ENCODE measurements at places on chromosomes 5 and 9.

DNA sequence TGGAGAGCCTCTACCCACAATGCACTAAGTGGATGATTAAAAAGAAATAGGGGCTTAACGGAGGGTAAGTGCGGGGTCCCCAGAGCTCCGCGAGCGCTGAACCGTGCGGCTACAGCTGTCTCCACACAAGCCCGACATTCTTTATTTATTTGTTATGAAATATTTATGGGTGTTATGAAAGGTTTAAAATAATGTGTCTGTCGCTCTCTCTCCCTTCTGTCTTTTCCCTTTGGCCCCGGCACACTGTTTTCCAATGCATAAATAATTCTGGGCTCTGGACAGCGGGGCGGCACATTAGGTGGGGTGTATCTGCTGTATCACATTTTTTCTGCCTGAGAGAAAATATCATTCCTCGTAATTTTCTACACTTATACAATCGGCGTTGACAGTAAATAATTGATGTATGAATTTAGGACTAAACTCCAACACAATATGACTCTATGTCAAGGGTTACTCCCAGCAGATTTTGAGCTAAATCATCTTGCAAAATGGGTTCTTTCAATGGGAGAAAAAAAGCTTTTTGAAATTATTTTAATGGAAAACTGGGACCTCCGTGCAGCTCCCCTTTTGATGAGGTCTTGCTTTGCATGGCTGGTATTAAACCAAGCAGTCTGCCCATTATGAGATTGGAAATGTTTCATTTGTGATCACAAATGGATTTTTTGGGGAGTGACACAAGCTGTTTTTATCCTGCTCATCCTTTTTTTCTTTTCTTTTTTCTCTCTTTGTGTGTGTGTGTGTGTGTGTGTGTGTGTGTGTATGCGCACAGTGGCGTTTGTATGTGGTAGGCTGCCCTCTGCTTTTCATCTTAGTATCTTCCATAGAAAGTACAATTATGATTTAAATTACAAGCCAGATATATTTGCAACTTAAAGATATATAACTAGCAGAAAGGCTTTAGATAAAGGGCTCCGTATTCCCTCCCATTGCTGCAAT is 370.6 kb upstream of the IRX4 start:
- no peak for DNase-seq

GRCh38 chr5:73531356-73531755 is 33.1 kb downstream of the BTF3 start:
- DNase-seq: no peak

DNA sequence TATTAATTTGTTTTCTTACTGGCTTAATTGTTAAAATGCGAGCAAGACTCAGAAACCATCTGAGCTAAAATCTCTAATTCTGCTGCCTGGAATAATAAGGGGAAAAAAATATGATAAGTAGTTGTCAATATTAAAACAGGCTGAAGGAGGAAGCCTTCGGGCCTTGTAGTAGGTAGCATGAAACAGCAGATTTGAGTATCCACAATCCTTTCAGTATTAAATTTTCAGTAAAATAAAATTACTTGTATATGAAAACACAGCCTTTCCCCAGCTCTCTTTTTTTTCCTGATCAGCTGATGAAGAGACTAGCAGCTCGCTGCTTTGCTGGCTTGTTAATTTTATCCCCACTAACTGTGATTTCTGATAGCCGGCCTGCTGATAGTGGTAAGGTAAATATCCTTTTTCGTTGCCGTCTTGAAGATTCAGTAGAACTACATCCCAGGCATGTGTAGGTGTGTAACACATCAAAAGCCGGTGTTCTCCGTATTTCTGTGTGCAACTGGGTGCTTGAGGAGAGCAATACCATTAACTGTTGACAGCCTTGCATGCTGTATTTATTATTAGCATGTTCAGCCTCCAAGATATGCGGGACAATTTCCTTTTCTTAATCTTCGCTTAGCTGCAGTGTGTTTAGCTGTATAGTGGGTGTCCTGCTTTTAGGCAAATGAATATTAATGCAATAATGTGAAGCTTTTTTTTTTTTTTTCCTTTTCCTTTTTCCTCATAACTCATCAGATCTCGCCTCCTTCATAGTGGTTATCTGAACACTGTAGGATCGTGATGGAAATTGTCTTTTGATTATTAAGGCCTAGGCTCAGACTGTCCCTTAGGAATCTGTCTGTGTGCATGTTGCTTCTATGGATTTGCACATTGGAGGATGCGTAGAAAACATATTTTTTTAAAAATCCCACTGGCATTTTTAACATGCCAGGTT is 144.6 kb downstream of the SMARCA2 start:
- DNase-seq: no peak

DNA sequence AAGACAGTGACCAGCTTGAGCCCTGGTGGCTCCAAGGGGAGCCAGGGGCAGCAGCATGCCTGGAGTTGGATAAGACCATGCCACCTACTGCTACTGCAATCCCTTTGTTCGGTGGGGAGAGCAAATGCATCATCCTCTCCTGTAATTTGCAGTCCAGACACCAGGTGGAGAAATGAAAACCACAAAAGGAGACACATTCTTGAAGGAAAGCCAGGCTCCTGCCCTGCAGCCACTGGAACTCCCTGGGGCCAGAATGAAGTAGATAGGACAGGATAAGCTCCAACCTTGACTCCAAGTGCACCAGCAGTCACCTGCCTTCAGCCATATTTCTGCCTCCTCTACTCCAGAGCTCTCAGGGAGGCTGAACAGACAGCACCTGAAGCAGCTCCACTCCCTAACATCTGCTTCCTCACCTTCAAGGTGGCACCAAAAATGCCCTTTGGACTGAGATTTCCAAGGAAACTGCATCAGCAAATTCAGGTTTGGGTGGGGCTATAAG is 65.1 kb upstream of the IQGAP2 start:
- no peak for DNase-seq

GRCh38 chr9:109245310-109245897 is 75.5 kb downstream of the EPB41L4B start:
- no peak for DNase-seq

GRCh38 chr5:116730706-116731105 is 156.1 kb upstream of the SEMA6A start:
- no peak for DNase-seq

- DNase-seq: no peak
Measured at GRCh38 chr5:88761269-88761850, 121.6 kb downstream of the MEF2C start.

DNA sequence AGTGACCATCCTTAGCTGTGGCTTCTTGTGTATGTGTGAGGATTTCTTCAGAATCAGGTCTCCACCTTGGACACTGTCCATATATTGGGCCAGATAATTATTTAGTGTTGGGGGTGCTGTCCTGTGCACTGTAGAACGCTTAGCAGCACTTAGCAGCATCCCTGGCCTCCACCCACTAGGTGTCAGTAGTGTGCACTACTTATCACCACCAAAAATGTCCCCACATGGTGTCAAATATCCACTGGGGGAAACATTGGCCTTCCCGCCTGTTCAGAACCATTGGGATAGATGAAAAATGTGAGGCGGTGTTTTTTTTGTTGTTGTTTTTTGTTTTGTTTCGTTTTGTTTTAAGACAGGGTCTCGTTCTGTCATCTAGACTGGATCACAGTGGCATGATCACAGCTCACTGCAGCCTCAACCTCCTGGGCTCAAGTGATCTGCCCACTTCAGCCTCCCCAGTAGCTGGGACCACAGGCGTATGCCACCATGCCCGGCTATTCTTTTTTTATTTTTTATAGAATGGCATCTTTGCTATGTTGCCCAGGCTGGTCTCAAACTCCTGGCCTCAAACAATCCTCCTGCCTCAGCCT is 67.7 kb downstream of the TENT4A start:
- no peak for DNase-seq

DNA sequence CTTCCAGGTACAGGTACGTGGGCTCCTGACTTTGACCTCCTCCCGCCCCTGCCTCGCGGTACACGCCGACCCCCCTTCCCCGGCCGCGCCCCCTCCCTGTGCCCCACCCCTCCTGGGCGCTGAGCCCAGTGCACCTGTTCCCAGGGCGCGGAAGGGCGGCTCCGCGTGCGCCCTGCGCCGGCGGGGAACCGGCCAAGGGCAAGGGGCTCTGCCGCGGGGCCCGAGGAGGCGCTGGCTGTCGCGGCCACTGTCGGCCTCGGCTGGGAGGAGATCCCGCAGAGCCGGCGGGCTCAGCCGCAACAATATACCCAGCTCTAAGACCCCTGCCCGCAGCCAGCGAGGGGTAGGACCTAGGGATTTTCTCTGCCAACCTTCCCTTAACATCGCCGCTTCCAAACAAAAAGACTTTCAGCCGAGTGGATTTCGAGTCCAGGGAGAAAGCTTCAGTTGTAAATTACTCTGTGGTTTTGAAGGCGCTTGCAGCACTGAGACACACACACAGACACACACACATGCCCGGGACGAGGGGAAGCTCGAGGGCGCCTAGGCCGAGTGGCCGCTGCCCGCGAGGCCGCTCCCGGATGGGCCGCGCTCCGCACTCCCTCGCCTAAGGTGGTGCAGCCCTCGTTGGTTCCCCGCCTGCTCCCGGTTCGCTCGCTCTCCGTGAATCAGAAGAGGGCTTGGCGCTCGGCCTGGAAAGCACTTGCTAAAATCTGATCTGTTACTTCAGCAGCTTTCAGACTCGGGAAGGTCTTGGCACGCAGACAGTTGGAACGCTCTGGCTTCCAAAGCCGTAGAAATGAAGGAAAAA is 1.2 kb downstream of the FGF18 start:
- DNase-seq: no peak

- no peak for DNase-seq
Measured at GRCh38 chr9:130745210-130745800, 51.7 kb downstream of the EXOSC2 start.

DNA sequence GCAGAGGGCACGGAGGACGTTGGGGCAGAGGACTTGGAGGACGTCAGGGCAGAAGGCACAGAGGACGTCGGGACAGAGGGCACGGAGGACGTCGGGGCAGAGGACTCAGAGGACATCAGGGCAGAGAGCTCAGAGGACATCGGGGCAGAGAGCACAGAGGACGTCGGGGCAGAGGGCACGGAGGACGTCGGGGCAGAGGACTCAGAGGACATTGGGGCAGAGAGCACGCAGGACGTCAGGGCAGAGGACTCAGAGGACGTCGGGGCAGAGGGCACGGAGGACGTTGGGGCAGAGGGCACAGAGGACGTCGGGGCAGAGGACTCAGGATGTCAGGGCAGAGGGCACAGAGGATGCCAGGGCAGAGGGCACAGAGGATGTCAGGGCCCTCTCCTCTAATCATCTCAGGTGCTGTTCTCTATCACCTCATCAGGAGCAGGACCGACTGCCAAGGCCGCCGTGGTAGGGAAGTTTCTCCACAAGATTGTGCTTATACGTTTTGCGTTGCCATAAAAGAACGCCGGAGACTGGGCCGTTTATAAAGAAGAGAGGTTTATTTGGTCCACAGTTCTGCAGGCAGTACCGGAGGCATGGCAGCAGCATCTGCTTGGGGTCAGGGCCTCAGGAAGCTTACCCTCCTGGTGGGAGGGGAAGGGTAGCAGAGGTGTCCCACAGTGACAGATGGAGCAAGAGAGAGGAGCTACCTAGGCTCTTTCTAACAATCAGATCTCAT is 29.4 kb upstream of the ADAMTS2 start:
- no peak for DNase-seq

GRCh38 chr5:1564824-1565736 is 41.3 kb upstream of the LPCAT1 start:
- DNase-seq: no peak

GRCh38 chr5:56088967-56089829 is 94.4 kb upstream of the IL6ST start:
- DNase-seq: no peak

- no peak for DNase-seq
Measured at GRCh38 chr5:124277767-124278545, 468.5 kb downstream of the ZNF608 start.

- no peak for DNase-seq
Measured at GRCh38 chr9:116693233-116693731, 6.2 kb downstream of the TRIM32 start.

All from stimulated activated CD8-positive, alpha-beta memory T cell treated with anti-CD3 and anti-CD28 coated beads, Interleukin-7, amount 100 ng/mL, for 4 hours (primary cell).